ENCODE measurements at places on chromosomes 3 and 15.

- no peak for DNase-seq
These were observed 68.5 kb downstream of the CBLB start for GRCh38 chr3:105800320-105800719.

DNA sequence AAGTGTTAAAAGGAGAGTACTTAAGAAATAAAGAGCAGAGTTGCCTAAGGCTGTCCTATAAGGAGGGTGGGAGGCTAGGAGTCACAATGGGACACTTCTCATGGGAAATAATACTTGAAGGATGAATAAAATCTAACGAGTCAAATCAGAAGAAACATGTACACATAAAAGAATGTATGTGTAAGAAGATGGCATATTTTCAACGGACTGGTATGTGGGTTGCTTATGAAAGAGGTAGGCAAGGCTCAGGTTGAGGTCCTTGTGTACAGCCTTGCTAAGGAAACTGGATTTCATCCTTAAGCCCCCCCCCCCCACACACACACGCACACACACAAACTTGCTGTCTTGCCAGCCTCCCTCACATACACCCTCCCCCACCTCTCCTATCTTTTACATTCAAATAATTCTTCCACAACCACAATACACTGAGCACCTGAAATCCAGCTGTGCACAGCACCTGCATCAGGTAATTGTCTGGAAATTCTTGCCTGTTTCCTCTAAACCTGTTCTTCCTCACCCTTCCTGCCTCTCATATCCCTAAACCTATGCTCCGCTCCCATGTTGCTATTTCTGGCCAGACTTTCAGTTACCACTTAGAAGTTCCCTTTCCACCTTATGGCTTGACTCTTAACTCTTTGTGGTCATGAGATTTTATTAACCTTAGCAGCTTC, 79.2 kb downstream of the FMN1 start:
- DNase-seq: no peak

GRCh38 chr15:71748293-71748718, 62.0 kb upstream of the NR2E3 start:
- DNase-seq: no peak

GRCh38 chr3:67031986-67032385, 33.9 kb downstream of the KBTBD8 start:
- no peak for DNase-seq

DNA sequence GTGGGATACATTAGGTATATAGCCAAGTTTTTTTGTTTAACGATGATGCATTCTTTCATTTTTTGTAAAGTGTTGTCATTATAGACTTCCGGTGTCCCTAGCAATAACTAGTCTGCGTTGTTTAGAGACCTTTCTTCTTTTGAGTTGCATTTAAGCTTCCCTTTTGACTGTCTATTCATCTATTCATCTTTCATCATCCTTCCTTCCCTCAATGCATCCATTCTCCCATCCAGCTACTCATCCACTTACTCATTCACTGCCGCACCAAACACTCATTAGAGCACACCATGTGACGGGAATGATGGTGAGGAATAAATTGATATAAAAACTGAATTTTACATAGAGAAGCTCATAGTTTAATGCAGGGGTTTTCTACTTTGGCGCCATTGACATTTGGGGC, 32.9 kb downstream of the OR4F15 start:
- DNase-seq: no peak

GRCh38 chr15:87145696-87146095, 1066.0 kb downstream of the AGBL1 start:
- DNase-seq: no peak

DNA sequence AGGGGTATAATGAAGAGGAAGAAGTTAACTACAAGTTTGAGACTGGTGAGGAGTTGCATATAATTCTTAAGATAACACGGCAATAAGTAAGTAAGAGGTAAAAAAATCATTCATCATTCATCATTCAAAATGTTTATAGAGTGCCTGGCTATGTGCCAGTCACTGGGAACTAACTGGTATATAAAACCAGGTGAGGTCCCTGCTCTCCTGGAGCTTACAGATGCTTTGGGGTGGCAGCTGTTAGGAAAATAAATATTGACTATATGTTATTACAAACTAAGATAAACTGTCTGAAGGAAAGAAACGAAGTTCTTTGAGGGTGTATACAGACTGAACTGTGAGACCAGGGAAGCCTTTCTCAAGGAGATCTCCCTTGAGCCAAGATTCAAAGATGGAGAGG, 2.9 kb downstream of the CASR start:
- DNase-seq: no peak

- DNase-seq: no peak
These were observed 166.0 kb upstream of the ICE2 start for GRCh38 chr15:60644903-60645302.

DNA sequence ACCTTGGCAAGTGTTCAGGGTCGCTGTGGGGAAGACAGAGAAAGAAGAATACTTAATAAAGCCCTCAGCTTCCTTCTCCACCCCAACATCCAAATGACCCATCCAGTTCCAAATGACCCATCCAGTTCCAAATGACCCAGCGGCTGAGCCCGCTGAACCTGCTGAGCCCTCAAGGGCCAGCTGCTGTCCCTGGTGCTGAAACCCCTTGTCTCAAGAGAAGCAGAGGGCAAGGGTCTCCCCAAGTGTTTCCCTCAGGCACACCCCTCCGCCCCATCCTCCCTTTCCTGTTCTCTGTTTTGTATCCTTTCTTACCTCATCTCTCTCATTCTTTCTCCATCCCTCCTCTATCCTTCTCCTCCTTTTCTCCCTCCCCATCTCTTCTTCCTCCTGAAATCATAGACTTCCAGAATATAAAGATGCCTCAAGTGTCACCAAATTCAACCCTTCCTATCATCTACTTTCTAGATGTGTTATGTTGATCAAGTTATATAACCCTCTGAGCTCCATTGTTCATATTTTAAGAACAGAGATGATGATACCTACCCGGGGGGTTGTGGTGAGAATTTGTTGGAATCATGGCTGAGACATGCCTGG, 29.0 kb downstream of the CCDC33 start:
- DNase-seq: no peak

DNA sequence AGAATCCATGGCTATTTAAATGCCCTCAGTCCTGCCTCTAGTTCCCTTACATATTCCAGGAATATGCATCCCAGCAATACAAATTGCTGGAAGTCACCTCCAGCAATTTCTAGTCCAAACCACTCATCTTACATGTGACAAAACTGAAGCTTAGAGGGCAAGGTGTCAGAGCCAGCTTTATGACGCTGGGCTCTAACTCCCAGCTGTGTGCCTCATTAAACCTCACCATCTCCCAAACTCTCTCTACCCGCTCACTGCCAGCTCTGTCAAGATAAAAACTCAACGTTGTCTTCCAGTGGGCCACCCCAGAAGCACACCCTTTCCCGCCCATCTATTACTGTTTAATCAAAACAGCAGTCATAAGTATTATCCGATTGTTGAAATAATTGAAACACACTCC, 7.9 kb downstream of the TNIK start:
- no peak for DNase-seq

GRCh38 chr3:52095990-52096775, 39.8 kb upstream of the DUSP7 start:
- DNase-seq: no peak

GRCh38 chr3:106068381-106068780, 199.6 kb upstream of the CBLB start:
- DNase-seq: no peak

GRCh38 chr3:196251918-196252317, 35.6 kb downstream of the SLC51A start:
- no peak for DNase-seq

GRCh38 chr15:64004587-64004986, 41.7 kb downstream of the DAPK2 start:
- no peak for DNase-seq

- no peak for DNase-seq
These were observed 66.5 kb downstream of the MAGEF1 start for GRCh38 chr3:184645336-184645735.

- no peak for DNase-seq
These were observed 155.5 kb downstream of the FNDC3B start for GRCh38 chr3:172194702-172195406.

- DNase-seq: no peak
These were observed 138.3 kb downstream of the LRIG1 start for GRCh38 chr3:66362541-66362941.

DNA sequence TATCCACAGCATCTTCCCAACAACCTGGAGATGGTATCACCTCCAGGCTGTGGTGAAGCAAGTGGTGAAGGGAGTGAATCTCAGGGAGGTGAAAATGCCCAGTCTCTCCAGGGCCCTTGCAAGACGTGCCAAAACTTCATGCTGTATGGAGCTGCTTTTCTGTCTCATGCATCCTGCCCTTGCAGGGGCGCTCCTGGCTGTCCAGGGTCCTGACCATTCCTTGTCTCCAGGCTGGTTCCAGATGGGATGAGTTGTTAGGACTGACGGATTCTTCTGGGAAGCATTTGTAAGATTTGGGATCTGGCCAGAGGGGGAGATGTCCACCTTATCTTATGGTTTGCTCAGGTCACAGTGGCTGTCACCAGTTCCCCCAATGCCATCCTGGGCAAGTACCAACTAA, 15.8 kb downstream of the TGM4 start:
- no peak for DNase-seq

- DNase-seq: no peak
These were observed 35.7 kb upstream of the ACTL6A start for GRCh38 chr3:179526989-179527391.

DNA sequence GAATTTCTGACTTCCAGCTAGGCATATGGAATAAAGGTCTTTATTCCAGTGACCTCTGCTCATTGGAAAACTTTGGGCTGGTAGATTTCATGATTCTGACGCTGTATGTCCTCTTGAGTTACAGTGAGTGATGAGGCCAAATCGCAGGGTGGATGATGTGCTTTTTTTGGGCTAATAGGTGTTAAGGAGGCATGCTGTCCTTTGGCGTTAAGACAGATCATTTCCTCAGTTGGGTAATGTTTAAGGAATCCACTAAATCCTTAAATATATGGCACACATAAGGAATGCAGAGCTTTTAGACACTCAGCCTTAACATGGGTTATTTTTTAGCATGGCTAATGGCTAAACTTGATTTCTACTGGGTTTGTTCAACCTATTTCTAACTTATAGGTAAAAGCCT, 87.9 kb downstream of the LPP start:
- no peak for DNase-seq

GRCh38 chr3:49500205-49500731, 30.2 kb downstream of the DAG1 start:
- no peak for DNase-seq

- no peak for DNase-seq
These were observed 14.3 kb downstream of the ARL8B start for GRCh38 chr3:5136211-5136918.

DNA sequence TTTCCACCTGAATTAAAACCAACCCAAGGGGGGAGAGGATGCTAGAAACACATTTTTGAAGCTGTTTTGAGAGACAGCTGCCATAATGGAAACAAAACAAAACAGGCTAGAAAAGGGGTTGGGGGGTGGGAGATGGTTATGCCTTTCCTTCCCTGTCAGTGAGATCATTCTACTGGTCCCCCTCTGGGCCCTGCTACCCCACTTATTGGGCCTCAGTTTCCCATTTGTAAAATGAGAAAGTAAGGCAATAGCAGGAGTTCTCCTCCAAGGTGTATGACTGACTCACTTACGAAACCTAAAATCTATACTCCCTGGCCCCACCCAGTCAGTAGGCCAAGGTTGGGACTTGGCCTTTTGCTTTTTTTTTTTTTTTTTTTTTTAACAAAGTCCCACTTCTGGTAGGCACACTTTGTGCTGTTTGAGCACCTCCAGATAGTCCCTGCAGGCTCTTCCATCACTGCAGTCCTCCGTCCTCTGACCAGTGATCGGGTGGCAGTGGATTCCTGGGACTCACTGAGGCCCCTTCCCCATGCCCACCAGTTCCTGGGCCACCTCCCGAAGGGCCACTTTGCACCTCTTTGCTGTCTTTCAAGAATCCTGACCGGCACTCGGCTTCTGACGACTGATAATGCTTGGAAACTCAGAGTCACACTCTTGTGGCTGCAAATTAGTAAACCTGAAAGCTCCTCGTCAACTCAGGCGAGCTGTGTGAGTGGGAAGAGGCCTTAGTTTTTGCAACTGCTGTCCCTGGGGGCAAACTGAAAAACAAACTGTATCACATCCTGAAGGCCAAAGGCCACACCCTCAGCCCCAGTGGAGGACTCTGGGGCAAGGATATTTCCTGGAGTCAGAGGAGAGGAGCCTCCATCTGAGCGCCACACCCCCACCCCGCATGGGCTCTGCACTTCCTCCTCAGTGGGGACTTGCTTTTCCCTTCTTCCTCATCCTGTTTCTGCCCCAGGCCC, 6.7 kb upstream of the PSTPIP1 start:
- DNase-seq: no peak

DNA sequence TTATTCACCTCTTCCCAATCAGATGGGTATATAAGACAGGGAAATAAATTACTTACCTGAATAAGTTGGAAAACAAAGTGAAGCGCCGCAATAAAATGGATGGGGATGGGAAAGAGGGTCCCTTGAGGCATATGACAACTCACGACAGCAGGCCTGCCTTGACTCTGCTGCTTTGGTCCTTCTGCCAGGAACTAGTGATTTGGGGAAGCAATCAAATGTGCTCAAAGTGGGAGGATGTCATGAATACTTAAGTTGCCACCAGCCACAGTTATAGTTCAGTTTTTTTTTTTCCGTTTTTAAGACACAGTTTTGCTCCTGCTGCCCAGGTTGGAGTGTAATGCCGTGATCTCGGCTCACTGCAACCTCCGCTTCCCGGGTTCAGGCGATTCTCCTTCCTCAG, 4.6 kb downstream of the PARL start:
- no peak for DNase-seq

GRCh38 chr3:123667784-123668183, 82.9 kb upstream of the HACD2 start:
- DNase-seq: no peak

- no peak for DNase-seq
These were observed 38.9 kb downstream of the RYK start for GRCh38 chr3:134211797-134212196.

DNA sequence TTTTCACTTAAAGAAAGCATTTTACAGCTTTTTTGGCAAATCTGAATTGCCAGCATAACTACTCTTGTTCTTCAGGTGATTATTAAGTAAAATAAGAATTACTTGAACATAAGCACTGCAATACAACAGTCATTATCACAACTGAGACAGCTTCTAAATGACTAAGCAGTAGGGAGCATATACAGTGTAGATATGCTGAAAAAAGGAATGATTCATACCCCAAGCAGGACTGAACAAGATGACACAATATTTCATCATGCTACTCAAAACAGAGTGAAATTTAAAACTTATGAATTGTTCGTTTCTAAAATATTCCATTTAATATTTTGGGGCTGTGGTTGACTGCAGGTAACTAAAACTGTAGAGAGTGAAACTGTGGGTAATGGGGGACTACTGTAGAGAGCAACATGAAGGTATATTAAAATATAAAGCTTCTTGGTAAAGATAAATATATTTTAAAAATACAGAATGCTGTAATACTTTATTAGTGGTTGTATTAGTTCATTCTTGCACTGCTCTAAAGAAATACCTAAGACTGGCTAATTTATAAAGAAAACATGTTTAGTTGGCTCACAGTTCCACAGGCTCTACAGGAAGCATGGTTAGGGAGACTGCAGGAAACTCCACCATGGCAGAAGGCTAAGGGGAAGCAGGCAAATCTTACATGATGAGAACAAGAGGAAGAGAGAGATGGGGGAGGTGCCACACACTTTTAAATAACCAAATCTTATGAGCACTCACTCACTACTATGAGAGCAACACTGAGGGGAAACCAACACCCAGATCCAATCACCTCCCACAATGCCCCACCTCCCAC, 84.8 kb downstream of the DCLK3 start:
- DNase-seq: no peak
